ENCODE measurements at places on chromosomes 1 and 21. TPM values are rescaled to one million over a fixed set of nuclear protein-coding genes. Genes with fewer than 3 reads are reported as not detected.

MASP2 gene
- total RNA-seq, result 0.09 TPM

NT5C1A gene
- not detected for total RNA-seq

SLC25A34 gene
- total RNA-seq, result 0.35 TPM

CRYAA gene
- not detected for total RNA-seq

PRAMEF10 gene
- not detected for total RNA-seq

PTPRU gene
- 7.0 TPM for total RNA-seq

GLMN gene
- 7.4 TPM for total RNA-seq

SLC39A1 gene
- 158 TPM for total RNA-seq

RIPK4 gene
- 14.0 TPM for total RNA-seq

LAMB3 gene
- total RNA-seq, result 20.2 TPM

ERICH3 gene
- total RNA-seq, result not detected

DIO1 gene
- not detected for total RNA-seq

REG4 gene
- total RNA-seq, result not detected

NHLH1 gene
- total RNA-seq, result 0.78 TPM
